ENCODE measurements at places on chromosomes 4 and X.

GRCh38 chrX:25013632-25014365 lies 2.0 kb downstream of the ARX start:
- DNase-seq: no peak

DNA sequence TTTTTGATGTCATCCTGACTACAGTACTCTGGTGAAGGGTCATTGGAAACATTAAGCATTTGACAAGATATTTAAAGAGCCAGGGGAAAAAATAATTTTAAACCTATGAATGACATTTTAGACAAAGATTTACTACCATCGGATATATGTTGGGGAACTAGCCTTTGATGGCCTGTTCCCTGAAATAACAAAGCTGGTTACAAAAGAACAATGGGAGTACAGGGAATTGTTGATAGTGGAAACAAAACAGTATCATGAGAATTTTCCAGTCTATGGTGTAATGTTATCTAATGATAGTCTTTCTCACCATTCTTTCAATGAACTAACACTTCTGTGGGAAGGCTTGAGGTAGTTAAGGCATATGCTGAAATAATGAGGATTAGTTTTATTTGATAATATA lies 125.9 kb upstream of the KLHL4 start:
- no peak for DNase-seq

- no peak for DNase-seq
These were observed 14.8 kb downstream of the HOPX start for GRCh38 chr4:56666279-56666678.

DNA sequence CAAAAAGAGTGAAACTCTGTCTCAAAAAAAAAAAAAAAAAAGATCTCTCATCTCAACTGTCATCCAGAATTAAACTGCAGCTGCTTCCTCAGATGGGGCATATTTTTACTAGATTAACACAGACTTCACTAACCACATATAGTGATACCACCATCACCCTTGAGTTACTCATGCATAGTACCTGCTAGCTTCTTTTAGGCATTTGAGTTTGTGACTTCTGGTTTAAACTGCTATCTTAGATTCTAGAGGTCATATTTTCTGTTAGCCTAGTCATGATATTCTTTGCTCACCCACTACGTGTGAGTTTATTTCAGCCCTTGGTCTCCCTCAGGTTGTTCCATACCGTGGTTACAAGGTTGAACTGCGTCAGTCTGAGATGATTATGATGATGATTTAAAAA lies 154.9 kb upstream of the BMP3 start:
- DNase-seq: no peak

GRCh38 chr4:16457944-16458343 lies 231.7 kb upstream of the TAPT1 start:
- DNase-seq: no peak

- no peak for DNase-seq
These were observed 68.5 kb upstream of the HMX1 start for GRCh38 chr4:8939840-8940742.

GRCh38 chr4:186150926-186151325 lies 40.4 kb upstream of the CYP4V2 start:
- DNase-seq: no peak

DNA sequence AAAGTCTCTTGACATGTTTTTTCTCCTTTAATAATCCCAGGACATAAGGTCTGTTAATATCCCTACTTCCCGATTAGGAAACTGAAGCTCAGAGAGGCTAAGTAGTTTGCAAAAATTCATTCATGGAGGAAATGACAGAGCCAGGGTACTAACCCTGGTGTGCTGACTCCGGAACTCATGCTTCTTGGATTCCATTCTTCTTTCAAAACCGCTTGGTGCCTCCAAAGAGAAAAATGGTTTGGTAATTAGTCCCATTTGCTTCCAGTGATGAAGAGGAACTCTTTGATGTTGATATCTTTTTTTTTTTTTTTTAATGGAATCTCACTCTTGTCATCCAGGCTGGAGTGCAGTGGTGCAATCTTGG lies 146.9 kb downstream of the PALLD start:
- peak; percentile 75 for DNase-seq

DNA sequence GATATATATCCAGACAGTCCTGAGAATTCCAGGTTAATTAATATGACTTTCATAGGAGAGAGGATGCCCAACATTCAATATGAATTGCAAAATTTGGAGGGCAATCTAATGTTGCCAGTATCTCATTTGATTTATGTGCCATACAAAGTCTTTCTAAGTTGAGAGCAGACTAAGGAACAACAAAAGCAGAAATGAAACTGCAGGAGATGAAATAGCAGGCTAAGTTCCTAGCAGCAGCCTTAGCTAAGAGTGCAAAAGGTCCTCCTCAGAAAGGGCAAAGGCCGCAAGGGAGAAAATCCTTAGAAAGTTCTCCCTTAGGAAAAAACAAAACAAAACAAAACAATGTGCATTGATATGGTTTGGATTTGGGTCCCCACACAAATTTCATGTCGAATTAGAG lies 602.9 kb upstream of the HTR2C start:
- no peak for DNase-seq

DNA sequence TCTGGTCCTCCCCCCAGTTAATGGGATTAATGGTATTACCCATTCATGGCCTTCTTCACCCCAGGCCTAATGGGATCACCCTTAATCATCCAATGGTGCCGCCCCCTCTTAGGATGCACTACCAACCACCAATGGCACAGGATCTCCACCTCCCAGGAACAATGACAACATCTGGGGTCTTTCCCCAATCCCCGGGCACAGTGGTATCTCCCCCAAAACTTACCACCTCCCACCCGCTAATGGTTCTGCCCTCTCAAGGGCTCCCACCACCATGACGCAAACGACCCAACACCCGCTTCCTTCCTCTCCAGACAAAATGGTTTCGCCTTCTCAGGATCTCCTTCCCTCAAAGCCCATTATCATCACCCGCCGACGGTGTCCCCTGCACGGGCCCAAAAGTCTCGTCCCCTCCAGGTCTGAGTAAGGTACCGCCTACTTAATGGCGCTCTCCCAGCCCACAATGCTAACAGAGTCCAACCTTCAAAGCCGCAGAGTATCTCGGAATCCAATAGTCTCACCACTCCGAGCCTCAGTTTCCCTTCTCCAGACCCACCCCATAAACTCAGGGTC lies 458 bp downstream of the GRIPAP1 start:
- DNase-seq: no peak

DNA sequence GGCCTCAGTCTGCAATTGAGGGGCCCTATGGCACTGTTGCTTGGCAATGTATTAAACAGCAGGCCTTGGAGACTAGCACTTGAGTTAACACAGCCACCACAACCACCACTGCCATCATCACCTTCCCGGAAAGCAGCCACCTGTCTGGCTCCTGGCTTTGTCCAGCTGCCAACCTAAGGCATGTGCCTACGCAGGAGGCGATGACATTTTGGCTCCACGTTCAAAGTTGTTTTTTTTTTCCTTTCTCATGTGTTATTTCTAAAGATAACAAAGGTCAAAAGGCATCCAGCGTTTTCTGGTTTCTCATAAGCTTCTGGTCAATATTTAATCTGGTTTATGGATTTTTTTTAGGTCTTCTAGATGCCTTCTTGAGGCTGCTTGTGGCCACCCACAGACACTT lies 7.5 kb downstream of the CLDN2 start:
- DNase-seq: no peak

- DNase-seq: no peak
These were observed 52.7 kb upstream of the RAI2 start for GRCh38 chrX:17913801-17914200.

GRCh38 chrX:133229361-133229760 lies 11.2 kb upstream of the TFDP3 start:
- no peak for DNase-seq

- DNase-seq: no peak
These were observed 170.1 kb downstream of the LARP7 start for GRCh38 chr4:112807083-112807482.

GRCh38 chr4:123643691-123644090 lies 247.1 kb downstream of the SPRY1 start:
- no peak for DNase-seq

- no peak for DNase-seq
These were observed 127.8 kb upstream of the FAT1 start for GRCh38 chr4:186851291-186852072.

DNA sequence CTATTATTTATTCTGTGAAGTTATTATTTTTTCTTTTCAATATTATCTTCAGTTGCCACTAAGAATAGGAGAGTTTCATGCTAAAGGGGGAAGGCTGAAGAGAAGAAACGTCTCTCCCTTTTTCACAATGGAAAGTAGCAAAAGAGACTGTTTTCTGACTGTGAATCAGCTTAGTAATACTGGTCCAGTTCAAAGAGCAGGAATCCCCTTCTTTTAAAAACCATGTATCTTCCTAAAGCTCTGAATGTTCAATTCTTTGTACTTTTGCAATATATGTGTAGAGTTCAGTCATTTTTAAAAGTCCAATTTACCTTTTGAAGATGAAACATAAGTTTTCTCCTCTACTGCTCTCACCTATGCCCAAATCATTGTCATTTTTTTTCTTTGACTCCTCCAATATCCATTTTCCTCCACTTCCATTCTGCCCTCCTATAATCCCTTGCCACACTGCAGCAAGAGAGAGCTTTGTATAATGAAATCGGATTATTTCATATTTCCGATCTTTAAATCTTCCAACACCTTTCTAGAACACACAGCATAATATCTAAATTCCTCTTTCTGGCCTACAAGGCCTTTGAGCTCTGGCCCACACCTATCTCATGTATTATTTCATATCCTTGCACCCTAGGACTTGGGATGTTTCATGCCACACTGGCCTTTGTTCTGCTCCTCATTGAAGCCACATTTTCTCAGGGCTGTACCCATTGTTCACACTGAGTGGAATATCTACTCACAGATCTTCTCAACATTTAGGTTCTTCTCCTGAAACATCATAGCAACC lies 195.3 kb downstream of the CAMK2D start:
- DNase-seq: no peak

DNA sequence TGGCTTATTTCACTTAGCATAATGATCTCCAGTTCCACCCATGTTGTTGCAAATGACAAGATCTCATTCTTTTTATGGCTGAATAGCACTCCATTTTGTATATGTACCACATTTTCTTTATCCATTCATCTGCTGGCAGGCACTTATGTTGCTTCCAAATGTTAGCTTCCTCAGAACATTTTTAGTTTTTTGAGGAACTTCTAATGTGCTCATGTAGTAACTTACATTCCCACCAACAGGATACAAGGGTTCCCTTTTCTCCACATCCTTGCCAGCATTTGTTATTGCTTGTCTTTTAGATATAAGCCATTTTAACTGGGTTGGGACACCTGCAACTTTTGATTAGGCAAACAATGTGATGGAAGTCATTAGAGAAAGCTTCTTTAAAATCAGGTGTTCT lies 454.2 kb downstream of the NLGN4X start:
- DNase-seq: no peak

DNA sequence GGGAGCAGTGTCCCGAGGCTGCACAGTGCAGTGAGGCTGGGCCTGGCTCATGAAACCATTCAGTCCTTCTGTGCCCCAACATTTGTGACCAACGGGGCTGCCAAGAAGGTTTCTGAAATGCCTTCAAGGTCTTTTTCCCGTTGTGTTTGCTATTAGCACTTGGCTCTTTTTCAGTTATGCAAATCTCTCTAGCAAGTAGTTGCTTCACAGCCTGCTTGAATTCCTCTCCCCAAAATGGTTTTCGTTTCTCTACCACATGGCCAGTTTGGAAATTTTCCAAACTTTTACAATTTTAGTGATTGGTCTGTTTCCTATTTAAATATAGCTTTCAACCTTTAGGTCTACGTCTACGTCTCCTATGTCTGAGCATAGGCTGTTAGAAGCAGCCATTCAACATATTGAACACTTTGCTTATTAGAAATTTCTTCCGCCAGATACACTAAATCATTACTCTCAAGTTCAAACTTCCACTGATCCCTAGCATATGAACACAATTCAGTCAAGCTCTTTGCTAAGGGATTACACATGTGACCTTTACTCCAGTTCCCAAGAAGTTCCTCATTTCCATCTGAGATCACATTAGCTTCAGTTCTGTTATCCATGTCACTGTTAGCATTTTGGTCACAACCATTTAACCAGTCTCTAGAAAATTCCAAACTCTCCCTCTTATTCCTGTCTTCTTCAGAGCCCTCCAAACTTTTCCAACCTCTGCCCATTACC lies 901.8 kb downstream of the GLUD2 start:
- DNase-seq: no peak

GRCh38 chrX:11180571-11180970 lies 69.4 kb downstream of the HCCS start:
- no peak for DNase-seq

- DNase-seq: no peak
These were observed 752 bp downstream of the FRAS1 start for GRCh38 chr4:78057600-78058550.

DNA sequence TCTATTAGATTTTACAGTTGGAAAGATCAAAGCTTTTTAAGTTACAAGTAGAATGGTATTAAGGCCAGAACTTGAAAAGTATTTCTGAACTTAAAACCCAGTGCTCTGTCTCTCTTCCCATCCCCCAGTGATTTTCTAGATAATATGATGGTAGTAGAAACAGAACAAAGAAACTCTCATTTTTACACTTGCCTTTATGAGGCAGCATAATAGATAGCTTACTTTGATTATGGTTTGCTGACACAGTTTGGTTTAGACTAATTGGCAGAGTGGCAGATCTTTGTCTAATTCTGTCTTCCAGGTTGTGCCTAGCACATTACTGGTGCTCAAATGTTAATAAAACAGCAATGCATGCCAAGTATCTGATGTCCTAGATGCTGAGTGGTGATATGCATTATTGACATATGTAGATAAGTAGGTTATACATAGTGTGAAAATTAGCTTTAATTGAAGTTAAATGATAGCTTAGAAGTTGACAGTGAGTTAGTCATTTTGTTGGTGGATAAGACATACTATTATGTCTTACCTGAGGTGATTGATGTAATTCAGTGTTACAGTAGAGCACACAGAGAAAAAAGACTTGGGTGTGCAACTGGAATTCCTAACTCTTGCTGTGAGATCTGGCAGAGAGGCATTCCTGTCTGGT lies 4.3 kb upstream of the RAPGEF2 start:
- no peak for DNase-seq

DNA sequence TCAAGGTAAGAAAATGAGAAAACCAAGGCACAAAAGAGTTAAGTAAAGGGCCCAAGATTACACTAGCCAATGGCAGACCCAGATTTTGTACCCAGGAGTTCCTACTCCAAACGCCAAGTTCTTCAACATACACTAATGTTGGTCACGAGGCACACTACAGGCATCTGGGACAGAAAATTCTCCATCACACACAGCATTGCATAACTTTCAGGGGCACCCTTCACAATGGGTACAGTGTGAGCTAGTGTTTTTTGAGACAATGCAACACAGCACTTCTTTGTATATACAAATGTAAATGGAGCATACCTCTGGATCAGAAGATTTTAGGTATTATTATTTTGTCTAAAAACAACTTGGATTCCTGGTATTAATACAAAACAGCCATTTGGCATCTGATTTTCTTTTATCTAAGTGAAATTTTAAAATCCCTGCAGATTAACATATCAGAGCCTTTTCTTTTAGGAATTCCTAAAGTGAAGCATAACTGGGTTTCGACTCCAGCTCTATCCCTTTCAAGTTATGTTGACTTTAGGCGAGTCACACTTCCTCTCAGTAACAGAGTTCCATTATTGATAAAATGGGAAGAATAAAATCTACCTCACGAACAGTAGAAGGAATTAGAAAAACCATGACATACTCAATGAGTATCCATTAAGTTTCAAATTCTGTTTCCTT lies 41.1 kb downstream of the ADGRA3 start:
- no peak for DNase-seq

Measured in SK-N-MC (cell line).